ENCODE measurements at places on chromosomes 4 and X.
A peak's percentile ranks its signal among the peaks of the same experiment; 100 is the strongest.

DNA sequence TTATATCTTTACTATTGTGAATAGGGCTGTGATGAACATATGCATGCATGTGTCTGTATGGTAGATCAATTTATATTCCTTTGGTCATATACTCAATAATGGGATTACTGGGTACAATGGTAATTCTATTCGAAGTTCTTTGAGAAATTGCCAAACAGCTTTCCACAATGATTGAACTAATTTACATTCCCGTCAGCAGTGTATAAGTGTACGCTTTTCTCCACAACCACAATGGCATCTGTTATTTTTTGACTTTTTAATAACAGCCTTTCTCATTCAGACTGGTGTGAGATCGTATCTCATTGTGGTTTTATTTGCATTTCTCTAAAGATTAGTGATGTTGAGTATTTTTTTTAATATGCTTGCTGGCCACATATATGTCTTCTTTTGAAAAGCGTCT, 439.4 kb upstream of the KLHL4 start:
- no peak for DNase-seq

DNA sequence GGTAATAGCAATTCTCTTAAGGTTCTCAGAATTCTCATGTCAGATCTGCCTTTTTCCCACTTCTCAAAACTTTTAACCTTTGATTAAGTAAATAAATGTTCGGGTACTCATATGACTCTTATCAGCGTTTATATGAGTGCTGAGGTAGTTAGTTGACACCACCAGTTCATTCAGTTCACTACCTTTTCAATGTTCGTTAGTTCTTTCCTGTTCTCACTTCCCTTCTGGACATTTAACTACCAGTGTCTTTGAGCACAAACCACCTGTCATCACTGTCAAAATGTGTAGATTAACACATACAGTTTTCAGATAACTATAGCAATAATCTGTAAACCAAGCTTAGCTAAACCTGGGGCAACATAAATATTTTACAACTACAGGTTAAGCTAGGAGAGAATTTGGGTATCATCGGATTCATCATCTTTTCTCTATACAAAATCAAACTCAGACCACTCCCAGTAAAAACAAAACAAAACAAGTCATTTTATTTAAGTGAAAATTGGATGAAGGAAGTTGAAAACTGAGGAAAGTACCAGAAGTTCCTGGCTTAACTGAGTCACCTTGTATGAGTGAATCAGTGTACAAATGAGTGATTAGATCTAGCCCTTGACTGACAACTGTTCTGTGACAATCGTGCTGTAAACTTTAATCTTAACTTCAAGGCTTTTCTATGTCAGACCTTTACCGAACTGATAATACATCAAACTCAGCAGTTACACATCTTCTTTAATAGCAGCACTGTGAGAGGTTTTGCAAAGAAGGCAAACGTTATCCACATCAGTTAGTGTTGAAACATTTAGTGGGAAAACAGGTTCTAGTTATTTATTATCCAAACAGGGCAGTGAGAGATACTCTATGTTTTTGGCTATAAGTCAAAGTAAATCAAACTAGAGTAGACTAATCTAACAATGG, 41.9 kb downstream of the ARHGEF38 start:
- no peak for DNase-seq

GRCh38 chr4:10203851-10204250, 87.3 kb upstream of the WDR1 start:
- no peak for DNase-seq

- DNase-seq: no peak
Measured at GRCh38 chrX:16033331-16033730, 90.0 kb upstream of the GRPR start.

DNA sequence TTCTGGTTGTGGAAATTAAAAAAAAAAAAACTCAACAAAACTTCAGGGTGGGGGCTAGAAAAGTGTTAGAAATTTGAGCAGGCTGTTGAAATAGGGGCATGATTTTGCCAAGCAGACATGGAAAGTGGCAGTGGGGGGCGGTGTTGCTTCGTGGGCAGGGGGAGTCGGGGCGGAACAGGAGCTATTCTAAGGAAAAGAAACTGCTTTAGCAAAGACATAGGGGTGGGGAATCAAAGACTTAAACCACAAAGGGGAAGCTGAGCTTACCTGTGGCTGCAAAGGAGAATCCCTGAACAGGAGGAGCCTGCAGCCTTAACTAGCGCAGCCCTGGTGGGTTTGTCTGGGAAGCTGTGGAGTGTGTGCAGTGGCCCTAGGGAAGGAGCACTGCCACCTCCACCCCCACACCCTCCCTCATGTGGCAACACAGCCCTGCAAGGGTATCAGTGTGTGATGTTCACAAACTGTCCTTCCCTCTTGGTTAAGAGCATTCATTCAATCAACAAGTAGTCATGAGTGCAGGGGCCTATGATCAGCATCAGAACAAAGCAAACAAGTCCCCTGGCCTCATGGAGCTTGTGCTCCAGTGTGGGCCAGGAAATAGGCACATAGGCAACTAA, 20.5 kb downstream of the SEL1L3 start:
- DNase-seq: peak; percentile 50

DNA sequence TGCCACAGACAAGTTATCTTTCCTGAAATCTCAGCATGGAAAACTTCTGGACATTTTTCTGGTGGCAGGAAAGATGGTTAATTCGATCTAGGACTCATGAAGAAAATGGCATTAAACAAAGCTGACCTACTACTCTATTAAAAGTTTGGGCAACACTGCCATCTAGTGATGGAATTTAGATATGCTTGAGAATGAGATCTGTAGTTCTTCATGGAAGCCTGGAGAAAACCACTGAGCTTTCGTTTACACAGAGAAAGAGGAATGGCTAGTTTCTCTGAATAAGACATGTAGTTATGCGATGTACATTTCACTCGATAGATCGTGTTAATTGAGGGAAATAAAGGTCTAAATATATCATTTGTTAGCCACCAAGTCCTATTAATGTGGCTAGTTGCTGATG, 51.7 kb upstream of the CHRDL1 start:
- peak; percentile 52 for DNase-seq

DNA sequence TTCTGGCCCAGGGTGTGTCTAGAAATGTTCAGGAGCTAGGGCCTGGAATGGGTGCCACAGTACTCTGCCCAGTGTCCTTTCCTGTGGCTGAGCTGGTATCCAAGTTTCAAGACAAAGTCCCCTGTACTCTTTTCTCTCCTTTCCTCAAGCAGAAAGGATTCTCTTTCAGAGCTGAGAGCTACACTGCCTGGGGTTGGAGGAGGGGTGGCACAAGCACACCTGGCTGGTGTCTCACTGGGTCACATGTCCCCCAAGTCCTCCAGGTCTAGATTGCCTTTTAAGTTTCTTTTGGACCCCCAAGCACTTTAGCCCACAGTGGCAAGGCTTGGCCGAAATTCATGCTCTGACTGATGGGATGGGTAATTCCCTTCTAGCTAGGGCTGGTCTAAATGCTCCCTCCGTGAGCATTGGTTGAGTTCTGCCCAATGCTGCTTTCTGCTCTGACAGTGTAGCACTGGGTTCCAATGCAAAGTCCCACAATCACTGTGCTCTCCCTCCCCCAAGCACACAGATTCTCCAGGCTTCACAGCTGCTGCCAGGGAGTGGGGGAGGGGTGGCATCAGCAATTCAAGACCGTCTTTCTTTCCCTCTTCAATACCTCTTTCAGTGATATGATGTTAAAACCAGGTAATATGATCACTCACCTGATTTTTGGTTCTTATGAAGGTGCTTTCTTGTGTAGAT, 47.8 kb downstream of the BEX3 start:
- no peak for DNase-seq

DNA sequence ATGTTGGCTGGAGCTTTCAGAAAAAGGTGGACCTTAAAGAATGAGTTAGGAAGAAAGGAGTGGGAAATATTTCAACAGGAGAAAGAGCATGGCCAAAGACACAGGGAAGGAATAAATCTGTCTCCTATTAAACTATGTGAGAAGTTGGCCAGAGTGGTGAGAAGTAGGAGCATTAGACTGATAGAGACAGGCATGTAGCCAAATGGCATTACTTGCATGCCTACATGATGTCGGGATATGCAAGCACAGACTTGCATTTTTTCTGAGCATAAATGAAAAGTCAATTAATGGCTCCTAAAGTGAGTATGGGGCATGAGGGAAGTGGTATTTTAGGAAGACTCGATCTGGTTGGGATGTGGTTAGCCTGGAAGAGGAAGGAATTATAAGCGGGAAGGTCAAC, 279.6 kb upstream of the PITX2 start:
- DNase-seq: no peak

GRCh38 chr4:2944586-2945526, 18.4 kb downstream of the NOP14 start:
- no peak for DNase-seq
